ENCODE measurements at places on chromosomes 5 and 9. TPM values are rescaled to one million over a fixed set of nuclear protein-coding genes. Genes with fewer than 3 reads are reported as not detected.
A peak's percentile ranks its signal among the peaks of the same experiment; 100 is the strongest.

- no peak for ATAC-seq
Measured at GRCh38 chr5:6747103-6747502, 33.9 kb downstream of the TENT4A start.

- ATAC-seq, result no peak
Measured at GRCh38 chr5:396531-396961, 46.4 kb upstream of the EXOC3 start.

DNA sequence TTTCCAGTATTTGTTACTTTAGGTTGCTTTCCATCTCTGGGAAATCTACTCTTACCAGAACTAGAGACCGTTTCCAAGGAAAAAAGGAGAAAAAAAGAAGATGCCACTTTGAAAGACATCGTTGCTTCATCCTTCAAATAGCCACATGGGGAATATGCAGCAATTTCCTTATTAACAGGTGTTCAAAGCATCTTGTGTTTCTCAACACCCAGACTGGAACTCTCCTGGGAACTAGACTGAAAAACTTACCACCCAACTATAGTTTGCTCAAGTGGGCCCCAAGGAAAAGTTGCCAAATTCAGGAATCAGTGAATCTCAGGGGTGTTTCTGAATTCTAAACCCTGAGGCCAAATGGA lies 80.0 kb upstream of the JAK2 start:
- ATAC-seq, result no peak

- no peak for ATAC-seq
Measured at GRCh38 chr5:88967633-88968585, 84.9 kb upstream of the MEF2C start.

GRCh38 chr9:133615186-133615585 lies 6.0 kb upstream of the FAM163B start:
- ATAC-seq, result no peak

GRCh38 chr5:31479706-31480105 lies 52.2 kb downstream of the DROSHA start:
- ATAC-seq, result no peak

DNA sequence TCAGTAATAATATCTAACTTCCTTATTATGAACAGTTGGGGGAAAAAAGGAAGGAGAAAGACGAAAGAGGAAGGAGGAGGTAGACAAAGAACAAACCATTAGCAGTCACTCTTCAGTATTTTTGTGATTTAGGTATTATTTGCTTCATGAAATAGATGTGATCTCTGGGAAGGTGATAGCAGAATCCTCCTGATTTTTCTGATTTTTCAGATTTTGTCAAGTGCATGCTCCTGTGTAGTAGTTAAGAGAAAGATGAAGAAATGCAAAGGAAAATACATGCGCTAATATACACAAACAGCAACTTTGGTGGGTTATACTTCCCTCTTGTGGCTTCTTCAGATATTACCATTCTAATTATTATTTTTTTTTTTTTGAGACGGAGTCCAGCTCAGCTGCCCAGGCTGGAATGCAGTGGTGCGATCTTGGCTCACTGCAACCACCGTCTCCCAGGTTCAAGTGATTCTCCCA lies 31.6 kb downstream of the LMNB1 start:
- peak; percentile 33 for ATAC-seq

- no peak for ATAC-seq
Measured at GRCh38 chr9:127444921-127445850, 6.0 kb downstream of the RPL12 start.

DNA sequence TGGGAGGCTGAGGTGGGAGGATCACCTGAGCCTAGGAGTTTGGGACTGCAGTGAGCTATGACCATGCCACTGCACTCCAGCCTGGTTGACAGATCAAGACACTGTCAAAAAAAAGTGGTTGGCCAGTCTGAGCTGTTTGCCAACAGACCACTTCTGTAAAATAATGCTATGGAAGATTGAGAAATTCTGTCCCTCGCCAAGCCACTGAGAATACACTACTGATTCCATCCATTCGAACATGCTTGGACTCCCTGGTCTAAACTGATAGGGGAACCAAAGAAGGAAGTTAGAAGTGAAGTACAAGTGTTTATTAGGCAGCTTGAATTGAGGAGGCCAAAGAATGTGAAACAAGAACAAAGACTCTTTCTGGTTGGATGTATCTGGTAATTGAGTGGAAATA lies 27.2 kb downstream of the ENC1 start:
- ATAC-seq, result no peak

DNA sequence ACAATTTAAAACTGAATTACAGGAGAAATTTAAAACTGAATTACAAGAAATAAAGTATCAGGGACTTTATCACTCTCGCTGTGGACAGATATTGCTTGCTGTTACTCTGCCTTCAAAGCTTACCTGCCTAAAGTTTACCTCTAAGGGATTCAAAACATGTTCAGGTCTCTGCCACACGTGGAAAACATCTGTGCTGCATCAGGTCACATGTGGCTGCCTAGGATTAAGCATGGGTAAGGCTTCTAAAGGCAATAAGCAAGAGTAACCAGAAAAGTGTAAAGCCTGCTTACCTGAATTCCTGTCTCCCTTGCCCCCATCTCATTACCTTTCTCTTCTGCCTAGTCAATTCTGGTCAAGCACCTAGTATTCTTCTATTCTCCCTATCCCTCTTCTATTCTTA lies 18.9 kb downstream of the MINAR2 start:
- ATAC-seq, result no peak

DNA sequence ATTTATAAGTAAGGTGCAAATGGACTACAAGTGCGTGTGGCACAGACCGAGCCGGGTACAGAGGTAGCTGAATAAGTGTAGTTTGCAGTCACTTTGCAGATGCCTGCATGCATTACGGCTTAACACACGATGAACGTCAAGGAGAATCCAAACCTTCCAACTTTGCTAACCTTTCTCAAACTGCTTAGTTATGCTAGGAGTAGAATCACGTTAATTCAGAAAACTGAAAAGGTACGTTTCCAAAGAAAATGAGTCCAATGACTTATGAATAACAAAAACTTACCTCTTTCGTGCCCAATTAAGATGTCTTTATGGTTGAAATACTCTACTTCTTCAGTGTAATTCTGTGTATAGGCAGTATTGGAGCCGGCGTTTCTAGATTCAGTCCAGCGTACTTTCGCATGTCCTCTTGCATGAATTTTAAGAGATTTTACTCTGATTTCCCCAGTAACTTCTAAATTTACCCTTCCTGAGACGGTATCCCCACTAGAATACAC lies 539 bp downstream of the ARRDC3 start:
- no peak for ATAC-seq

- no peak for ATAC-seq
Measured at GRCh38 chr5:152456815-152457443, 51.9 kb upstream of the NMUR2 start.

DNA sequence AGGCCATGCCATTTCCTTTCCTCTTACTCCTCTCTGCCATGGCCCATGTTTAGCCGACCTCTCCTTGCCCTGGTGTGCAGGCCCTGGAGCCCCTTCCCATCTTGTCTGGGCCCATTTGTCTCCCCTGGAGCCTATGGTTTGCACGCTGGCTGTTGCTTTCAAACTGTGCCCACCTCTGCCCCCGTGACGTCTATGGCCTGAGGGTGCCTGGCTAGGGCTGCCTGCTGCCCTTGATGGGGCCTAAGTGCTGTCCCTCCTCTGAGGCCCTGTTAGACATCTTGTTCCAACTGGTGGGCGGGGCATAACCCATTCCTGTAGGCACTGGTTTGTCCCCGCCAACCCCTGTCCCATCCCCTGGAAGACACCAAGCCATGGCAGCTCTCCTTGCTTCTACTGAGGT lies 22.7 kb upstream of the ENHO start:
- no peak for ATAC-seq

- ATAC-seq, result peak; percentile 4
Measured at GRCh38 chr5:145975361-145976066, 39.1 kb downstream of the SH3RF2 start.

- no peak for ATAC-seq
Measured at GRCh38 chr5:53407373-53407772, 73.1 kb upstream of the FST start.

DNA sequence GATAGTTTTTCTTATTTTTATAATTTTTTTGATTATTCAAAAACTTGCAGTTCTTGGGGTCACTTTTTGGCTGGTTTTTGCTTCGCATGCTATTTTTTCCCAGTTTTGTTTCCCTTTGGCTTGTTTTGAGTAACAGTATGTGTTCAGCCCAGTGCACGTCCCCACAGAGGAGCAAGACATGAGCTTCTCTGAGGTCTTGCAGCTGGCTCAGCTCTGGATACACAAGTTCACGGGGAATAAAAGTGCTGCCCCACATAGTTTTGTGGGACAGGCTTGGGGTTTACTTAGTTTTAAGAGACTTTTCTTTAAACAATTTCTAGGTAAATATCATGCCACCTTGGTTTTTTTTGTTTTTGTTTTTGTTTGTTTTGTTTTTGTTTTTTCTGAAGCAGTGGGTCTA lies 297.8 kb upstream of the IRX1 start:
- ATAC-seq, result no peak

- no peak for ATAC-seq
Measured at GRCh38 chr5:140117523-140117922, 3.6 kb downstream of the PURA start.

The NRARP gene
- total RNA-seq, result 20.4 TPM

The CDKN2B-AS1 gene
- 1.0 TPM for total RNA-seq

The TRIM7 gene
- total RNA-seq, result 36.9 TPM

The TRIO gene
- total RNA-seq, result 42.0 TPM

The UQCRQ gene
- 509 TPM for total RNA-seq

The LRRC70 gene
- total RNA-seq, result 0.16 TPM
